ENCODE measurements at places on chromosomes 7 and 10.

DNA sequence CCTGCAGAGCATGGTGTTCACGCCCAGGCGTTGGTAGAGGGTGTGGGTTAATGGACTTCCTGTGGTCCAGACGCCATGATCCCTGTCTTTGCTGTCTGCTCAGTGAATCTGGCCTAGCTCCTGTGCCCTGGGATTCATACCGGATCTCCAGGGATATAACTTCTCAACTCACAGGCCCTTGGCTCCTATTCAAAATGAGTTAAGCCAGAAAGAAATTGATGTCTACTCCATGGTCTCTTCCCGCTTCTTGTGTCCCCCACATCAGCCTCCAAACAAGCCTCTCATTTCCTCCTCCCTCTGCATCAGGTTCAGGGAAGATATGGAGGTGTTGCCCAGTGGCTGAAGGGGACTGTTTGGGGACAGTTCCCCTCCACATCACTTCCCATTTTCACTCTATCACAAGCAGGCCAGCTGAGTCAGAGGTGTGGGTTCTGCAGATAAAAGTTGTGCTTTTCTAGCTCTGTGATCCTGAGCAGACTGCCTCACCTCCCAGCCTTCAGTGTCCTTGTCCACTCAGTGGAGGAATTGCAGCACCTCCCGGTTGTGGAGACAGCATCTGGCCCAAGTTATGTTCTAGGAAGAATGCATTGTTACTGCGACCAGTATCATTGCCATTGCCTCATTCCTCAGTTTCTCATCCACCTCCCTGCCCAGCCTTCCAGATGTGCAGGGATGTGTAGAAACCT, 22.5 kb downstream of the AKR1E2 start:
- no peak for DNase-seq

DNA sequence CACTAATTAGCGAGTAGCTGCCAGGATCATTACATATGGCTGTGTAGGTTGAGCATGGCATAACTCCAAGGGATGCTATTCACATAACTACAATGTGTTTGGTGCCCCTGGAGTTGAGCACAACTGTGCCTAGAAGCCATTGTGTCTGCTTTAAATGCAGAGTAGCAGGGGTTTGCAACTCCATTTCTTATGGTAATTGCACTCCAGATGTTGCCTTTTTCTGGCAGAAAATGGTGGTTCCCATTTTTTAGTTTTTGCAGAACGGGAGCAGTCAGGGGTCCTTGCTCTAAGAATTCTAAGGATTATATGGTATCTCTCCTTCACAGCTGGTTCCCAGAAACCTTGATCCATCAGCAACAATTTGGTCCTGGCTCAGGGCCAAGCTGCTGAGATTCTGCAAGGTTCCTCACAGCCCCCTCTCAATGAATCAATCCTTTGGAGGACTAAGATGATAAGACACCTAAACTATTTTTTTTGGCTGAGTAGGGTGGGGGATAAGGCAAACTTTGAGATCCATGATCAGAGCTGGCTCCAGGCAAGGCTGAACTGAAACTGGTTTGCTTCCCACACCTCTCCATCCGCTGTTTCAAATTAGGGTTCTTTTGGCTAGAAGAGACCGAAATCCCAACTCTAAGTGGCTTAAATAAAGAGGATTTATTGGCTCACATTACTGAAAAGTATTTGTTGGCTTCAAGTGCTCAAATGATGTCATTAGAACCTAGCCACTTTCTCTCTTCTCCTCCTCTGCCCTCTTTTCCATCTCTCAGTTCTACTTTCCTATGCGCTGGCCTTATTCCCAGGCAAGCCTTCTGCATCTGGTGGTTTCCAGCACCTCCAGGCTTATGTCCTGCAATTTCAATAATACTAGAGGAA, 97.5 kb upstream of the CCDC6 start:
- no peak for DNase-seq

DNA sequence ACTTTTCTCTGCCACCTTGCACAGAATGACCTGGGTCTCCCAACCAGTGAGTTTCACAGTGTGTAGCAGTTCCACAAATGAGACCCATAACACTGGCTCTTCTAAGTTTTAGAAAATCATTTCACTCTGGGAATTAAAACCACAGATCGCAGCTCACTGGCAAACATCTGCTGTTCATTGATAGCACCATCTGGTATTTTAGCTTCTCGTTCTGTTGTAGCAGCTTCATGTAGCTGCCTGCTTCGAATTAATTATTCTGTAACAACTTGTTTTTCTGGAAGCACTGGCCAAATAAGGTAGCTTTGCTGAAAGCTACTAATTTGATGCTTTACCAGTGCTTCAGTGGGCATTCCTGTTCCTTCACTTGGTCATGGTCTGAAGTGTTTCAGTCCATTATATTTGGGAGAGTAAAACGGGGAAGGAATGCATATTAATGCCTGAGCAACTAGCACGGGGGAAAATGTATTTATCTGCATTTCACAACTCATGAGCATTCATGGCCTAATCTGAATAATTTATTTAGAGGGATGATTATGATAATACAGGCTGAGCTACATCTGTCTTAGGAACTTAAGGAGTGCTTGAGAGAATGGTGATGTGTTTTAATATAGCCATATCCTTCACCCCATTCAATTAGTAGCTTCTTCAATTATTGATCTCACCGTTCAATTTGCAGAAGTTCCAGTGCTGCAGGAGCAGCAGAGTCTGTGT, 447.4 kb downstream of the XPNPEP1 start:
- no peak for DNase-seq

- DNase-seq: no peak
Observed at GRCh38 chr7:27189997-27190748, 5.1 kb upstream of the HOXA11 start.

- no peak for DNase-seq
Observed at GRCh38 chr7:154984601-154985188, 18.2 kb downstream of the PAXIP1 start.
